ENCODE measurements at places on chromosomes 5 and 9. TPM values are rescaled to one million over a fixed set of nuclear protein-coding genes. Genes with fewer than 3 reads are reported as not detected.

- no peak for DNase-seq
These were observed 10.9 kb upstream of the IL3 start for GRCh38 chr5:132049559-132049958.

GRCh38 chr5:124873188-124873587, 126.7 kb upstream of the ZNF608 start:
- no peak for DNase-seq

DNA sequence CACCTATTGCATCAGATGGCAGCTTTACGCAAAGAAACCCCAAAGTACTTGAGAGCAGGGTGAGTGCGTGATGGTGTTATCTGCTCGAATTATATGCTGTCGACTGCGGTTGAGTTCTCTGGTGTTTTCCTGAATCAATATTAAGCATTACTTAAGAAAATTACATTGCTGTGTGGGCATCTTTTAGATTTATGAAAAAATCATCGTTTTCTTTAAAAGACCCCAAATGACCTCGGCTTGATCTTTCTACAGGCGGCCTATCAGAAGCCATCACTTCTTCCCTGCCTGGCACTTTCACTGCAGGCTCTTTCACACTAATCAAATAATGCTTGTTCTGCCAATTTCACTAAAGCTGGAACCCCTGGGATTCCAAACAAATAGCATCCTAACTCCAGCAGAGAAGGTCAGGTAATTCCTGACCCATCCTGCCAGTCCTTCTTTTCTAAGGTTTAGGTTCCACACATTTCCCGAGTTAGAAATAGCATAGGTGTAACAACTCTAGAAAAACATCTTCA, 1.7 kb downstream of the UBE2QL1 start:
- no peak for DNase-seq

- DNase-seq: no peak
These were observed at the start of gene PCDHGA3 for GRCh38 chr5:141343242-141343952. Gene PCDHGA3 (plus strand): TSS chr5:141343829. CDS start chr5:141344034, 205 bp downstream.

DNA sequence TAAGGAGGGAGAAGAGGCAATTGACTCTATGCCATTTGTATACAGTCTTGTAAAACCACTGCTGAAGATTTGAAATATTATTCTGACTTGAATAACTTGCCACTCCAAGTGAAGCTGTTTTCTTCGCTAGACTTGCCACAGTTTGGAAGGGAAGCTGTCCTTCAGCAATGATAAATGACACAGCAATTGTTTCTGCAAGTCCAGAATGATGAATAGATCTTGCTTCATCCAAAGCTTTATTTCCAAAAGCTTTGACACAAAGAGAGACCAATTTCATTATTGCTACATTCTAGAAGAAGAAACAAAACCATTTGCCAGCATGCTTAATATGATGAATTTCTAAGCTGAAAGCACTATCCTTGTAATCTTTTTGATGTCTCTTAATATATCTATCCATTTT, 73.7 kb downstream of the ZNF366 start:
- DNase-seq: no peak

The IL17B gene
- total RNA-seq: not detected

DNA sequence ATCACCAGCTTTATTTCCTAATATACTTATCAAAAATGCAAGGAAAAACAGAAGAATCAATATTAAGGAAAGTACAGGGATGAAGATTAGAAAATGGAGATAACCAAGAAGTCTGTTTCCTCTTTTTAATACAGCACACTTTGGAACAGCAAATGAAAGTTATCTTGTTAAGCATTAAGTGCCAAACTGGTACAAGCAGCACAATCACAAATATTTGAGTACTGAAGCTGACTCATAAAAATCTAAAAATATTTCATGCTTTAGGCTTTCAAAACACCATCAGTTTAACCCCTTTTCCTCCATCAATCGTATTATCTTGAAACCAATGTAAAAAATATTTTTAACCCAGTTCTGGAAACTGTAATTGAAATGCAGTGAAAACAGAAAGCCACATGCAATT, 2.7 kb downstream of the FBXW11 start:
- no peak for DNase-seq

DNA sequence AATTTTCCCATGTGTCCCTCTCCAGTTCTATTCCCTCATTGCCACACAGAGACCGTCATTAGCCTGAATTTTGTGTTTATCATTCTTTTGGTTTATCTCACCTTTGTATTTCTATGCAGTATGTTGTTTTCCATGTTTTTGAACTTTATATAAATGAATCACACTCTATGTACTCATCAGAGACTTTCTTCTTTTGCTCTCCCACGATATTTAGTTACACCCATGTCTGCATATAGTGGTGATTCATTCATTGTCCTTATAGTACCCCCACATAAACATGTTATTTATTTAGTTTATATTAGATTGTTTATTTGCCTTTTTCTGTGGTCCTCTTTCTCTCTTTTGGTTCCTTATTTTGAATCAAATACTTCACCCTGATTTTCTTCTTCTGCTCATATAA, 199.7 kb downstream of the FSTL4 start:
- DNase-seq: no peak

DNA sequence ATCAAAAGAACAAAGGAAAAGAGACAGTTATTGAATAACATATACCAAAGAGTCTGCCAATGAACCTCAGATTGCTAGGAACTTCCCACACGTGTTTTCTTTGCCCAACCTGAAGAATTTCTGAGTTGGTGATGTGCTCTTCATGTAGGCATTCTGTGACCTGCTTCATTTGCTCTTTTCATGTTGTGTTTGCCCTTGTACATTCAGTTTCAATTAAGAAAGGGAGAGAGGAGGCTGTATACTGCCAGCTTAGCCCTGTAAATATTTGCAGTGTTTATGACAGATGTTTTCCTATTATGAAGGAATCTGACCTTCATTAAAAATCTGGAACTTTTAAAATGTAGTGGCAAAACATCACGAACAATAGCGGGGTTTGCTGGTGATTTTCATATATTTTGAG, 168.5 kb downstream of the GAS1 start:
- DNase-seq: no peak
